ENCODE measurements at places on chromosomes 6 and 20.

DNA sequence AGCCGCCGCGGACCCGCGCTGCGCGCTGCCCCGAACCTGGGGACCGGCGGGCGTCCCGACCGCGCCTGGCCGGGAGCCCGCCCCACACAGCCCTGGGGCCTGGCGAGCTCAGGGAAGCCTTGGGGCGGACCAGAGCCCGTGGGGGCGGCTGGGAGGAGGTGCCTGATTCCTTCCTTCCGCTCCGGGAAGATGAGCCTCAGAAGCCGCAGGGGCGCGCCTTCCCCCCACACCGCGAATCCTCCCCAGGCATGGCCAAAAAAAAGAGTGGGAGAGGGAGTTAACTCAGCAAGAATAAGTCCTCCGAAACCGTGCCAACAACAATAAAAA lies at the start of gene CBLN4:
Gene CBLN4, minus strand, starts transcription at position 131 of the 327 bp plus-strand sequence. CDS start 1,348 bp downstream, outside the sequence.
- no peak for DNase-seq

DNA sequence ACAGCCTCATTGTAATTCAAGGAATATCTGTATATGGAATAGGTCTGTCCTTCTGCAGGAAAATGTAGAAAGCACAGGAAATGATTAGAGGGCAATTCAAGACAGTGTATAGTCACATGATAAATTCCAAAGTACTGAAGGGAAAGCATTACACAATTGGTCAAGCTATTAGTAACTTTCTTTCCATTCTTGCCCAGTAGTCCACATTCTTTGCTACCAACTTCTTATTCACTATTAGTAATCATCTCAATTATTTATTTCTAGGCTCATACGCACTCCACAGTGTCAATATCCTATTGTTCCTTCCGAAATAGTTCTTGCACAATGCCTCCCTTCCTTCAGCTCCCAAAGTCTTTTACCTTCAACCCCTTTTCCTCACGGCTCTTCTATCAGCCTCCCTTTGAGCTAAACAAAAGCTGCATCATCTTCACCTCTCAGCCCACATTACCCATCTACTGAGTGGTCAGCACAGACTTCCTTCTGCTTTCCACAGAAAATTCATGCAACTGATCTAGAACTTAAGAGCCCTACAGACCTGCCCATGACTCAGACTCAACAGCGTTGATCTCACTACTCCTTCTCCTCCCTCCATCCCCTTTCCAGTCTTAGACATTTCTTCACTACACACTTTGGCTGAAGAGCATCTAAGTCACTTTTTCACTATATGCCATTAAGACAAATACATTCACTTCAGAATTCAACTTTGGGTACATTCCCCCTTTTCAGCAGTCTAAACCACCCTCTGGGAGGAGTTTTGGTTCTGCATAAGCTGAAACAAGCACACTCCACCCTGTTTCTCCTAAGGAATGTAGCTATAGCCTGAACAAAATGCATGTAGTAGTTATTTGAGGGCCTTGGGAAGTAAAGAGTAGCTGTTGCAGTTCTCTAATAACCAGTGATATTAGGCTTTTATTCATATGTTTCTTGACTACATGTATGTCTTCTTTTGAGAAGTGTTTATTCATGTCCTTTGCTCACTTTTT lies 157.9 kb downstream of the KIF16B start:
- no peak for DNase-seq

DNA sequence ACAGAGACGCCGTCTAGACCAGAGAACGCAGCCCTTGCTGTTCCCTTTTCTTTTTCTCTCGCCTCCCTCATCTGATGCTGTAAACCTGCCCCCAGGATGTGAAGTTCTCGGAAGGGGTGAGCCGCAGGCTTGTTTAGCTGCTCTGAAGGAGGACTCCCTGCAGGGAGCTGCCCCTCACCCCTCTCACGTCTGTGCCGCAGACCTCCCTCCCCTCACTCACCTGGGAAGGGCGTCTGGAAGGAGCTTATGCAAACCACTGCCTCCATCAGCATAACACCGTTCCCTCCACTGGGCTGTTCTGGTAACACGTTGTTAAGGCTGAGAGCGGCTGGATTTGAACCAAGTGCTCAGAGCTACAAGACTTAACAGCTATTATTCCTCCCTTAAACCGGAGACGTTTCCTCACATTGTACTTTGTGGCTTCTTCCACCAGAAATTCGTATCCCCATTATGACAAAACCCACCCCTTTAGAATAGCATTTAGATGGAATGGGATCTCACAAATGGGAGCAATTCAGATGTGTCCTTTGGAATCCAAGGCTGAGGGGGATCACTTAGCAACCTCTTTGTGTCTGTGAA lies 99.8 kb downstream of the SMOC2 start:
- DNase-seq, result no peak

GRCh38 chr20:4305091-4305490 lies 289.7 kb upstream of the RNF24 start:
- DNase-seq, result no peak

- DNase-seq, result no peak
Measured at GRCh38 chr6:151402228-151402627, 10.9 kb upstream of the ZBTB2 start.

- no peak for DNase-seq
Measured at GRCh38 chr20:10064611-10065010, 29.8 kb downstream of the ANKEF1 start.

DNA sequence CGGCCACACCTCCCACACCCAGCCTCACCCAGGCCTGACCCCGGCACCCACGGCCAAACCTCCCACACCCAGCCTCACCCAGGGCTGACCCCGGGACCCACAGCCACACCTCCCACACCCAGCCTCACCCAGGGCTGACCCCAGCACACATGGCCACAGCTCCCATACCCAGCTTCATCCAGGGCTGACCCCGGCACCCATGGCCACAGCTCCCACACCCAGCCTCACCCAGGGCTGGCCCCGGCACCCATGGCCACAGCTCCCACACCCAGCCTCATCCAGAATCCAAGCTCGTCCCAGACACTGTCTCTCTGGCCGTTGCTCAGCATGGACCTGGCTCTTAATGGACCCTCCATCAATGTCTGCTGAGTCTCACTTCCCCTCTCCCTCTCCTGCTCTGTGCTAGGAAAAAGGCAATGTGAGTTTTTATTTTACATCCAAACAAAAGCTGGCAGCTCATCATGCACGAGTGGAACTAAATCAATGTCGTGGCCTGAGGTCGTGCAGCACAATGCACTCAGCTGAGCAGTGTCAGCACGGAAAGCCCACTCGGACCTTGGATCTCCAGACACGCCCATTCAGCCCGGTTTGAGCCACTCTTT lies 36.1 kb downstream of the NINL start:
- DNase-seq, result no peak

- DNase-seq, result no peak
Measured at GRCh38 chr6:28802417-28803336, 121.1 kb downstream of the TRIM27 start.

- DNase-seq, result no peak
Measured at GRCh38 chr6:27296106-27296783, 15.8 kb downstream of the POM121L2 start.

- DNase-seq, result no peak
Measured at GRCh38 chr6:98747960-98748359, 86.4 kb upstream of the POU3F2 start.

DNA sequence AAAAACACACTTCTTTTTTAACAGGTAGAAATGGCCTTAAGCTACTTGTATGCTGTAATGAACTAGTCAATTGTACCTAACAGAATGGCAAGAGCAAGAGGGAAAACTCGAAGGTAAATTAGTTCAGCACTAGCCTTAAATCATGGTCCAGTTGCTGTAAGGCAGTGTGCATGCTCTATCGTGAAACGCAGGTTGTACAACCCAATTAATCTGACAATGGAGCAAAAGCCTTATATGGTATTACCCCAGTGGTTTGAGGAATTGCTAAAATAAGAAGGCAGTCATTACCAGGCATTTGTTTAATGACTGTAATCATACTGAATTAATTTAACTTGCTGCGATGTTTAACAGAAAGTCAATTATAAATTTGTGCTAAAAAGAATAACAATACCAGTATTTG lies 69.3 kb upstream of the SOX4 start:
- DNase-seq, result no peak
